Fibroblast of villous mesenchyme (primary cell): ENCODE measurements at places on chromosomes 1 and 21.
A peak's percentile ranks its signal among the peaks of the same experiment; 100 is the strongest.

- no peak for DNase-seq
Observed at GRCh38 chr1:211753649-211754251, 76.8 kb downstream of the LPGAT1 start.

DNA sequence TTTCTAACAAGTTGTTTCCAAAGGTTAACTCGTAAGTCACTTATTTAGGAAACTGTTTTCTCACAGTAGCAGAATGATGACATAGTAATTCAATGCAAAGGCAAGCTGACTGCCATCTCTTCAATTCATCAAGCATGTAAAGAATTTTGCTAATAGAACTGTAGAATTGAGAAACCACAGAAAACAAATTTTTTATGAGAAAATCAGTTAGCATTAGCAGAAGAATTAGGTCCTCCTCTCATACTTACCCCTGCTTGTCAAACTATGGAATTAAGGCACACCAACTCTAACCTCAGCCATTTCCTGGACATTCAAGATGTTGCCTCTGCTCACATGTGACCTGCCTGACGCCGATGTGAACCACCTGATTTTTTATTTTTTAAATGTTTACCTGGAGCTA, 115.2 kb downstream of the LRRC40 start:
- peak; percentile 4 for DNase-seq

- DNase-seq = peak; percentile 94
Observed at GRCh38 chr1:181033799-181034451, at the start of gene MR1. TSS of gene MR1 (plus strand) at chr1:181033983. CDS start at chr1:181034008, 25 bp downstream.

DNA sequence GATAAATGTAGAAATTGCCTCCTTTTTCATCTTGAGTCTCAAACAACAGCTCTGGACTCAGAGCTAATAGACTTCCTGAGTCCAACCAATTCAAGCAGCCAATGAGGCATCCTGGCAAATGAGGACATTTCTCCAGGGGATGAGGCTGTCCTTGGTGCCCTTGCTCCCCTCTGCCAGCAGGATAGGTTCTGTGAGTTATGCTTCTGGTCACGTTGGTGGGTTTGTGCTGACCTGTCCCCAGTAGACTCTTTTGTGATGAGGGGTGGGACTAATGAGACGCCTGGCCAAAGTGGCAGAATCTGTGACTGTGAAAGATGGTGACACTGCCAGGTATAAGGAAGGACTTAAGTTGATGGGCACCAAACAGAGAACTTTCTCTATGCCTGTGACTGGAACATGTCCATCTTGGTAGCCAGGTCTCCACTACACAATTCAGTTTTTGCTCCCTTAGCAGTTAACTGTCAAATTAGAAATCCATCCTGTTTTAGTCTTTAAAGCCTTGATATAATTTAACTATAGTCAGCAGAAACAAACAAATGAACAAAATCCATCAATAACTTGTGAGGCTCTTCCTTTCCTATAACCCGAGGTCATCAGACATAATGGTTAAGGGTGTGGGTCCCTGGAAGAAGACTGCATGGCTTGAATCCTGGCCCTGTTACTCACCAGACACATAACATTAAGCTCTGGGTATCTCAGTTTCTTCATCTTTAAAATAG, 35.7 kb upstream of the THEM4 start:
- DNase-seq = no peak

GRCh38 chr1:229410692-229411433, 23.0 kb downstream of the ACTA1 start:
- DNase-seq = peak; percentile 53

GRCh38 chr1:219401724-219402625, 210.9 kb downstream of the ZC3H11B start:
- no peak for DNase-seq

GRCh38 chr1:245829194-245829593, 674.4 kb downstream of the KIF26B start:
- no peak for DNase-seq
